ENCODE measurements at places on chromosomes 4 and X.

GRCh38 chr4:120452001-120452400, 385.4 kb upstream of the MAD2L1 start:
- DNase-seq, result no peak

GRCh38 chr4:148800940-148801339, 358.7 kb upstream of the NR3C2 start:
- DNase-seq, result no peak

DNA sequence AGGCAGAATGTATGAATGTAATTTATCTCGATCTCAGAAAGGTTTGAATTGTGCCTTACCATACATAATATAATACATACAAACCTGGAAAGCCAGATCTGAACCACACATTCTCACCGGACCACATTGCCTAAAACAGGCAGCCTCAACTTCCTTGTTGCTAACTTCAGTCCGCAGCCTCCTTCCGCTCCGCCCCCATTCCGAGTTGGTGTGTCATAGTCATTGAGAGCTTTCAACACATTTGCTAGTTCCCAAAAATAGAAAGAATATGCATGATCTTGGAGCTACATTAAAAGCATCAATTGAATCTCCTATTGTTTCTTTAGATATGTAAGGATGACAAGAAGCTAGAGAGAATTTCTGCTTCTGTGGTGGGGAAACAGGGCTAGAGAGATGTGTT, 127.2 kb downstream of the ARHGEF9 start:
- no peak for DNase-seq

- DNase-seq, result no peak
Measured at GRCh38 chr4:144650311-144651005, 4.5 kb downstream of the HHIP start.

DNA sequence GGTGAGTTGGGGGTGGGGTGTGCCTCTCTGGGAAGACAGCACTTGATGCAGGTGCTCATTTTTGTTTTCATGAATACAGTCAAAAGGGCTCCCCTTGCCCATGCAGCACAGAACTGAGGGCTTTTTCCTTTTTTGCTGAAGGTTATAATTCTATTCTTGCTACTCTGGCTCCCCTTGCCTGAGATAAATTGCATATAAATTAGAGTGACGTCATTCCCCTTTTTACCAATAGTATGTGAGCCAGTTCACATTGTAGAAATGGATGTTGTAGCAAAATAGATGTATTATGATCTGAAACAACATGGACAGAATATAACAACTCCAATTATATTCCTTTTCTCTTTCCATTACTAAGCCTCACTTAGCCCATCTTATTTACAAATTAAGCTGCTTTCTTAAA, 28.4 kb downstream of the CXorf58 start:
- DNase-seq, result no peak

All from NCI-H2107 (cell line).